ENCODE measurements at places on chromosomes 5 and 9.

DNA sequence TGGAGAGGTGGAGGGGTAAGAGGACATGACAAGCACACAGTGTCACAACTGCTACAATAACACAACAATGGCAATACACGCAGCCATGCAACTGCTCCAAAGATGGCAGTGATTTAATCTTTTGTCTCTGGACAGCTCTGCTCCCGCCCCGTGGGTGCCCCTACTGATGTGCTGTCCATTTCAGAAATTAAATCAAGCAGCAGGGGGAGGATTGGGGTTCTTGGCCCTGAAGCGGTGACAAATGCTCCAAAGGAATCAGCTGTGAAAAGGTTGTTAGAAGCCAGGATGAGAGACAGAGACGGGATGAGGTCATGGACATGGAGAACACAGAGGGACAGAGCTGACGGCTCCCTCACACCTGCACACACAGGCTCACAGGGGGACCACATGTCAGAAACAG lies 22.6 kb downstream of the CNTFR start:
- DNase-seq: no peak

DNA sequence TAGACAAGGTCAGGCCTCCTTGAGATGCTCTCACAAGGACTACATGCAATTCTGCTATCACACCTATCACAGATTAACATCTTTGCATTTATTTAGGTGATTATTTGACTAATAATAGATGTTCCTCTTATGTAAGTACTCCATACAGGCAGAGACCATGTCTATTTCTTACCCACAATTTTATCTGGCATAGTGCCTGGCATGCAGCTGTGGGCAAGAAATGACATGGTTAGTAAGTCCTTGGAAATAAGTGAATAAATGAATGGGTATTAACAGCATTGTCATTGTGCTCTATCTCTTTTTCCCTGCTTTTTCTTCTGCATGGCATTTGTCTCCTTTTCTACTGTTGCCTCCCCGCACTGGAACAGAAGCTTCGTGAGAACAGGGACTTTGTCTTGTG lies 49.4 kb downstream of the SLC22A5 start:
- DNase-seq: no peak

- no peak for DNase-seq
Measured at GRCh38 chr5:145158730-145159129, 676.4 kb downstream of the PRELID2 start.

DNA sequence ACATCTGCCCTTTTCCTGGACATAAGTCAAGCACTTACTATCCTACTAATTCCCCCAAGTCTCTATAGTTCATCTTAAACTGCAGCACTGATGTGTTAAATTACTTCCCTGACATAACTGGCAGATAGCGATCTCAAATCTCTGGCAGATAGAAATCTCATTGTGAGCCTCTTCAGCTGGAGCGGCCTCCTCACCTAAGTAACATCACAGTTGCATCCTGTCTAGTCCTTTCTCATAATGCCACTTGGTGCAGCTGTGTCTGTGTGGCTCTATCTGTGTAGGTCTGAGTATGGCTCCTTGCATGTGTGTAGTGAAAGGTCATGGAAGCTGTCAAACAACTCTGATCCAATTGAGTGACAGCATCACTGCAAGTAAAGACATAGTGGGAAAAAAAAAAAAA lies 53.6 kb upstream of the FST start:
- no peak for DNase-seq

GRCh38 chr5:65061974-65062353 lies 293.2 kb downstream of the CWC27 start:
- no peak for DNase-seq

DNA sequence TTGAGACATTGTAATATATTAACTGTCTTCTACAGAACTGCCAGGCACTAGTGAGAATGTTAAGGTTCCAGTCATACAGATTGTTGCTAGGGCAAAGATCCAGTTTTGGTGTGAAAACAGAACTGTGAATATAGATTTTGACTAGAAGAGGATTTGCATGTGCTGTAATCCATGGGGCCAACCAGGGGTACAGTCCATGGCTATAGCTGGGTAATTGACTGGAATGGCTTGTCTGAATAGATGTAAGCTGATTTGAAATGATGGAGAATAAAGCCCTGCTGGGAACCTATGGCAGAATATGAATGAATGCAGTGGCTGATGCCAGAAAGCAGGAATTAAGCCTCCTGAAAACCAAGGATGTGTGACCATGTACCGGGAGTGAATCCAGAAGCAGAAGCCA lies 748.5 kb upstream of the CDH10 start:
- DNase-seq: no peak

- DNase-seq: no peak
Measured at GRCh38 chr5:93636837-93637236, 53.8 kb downstream of the NR2F1 start.

- DNase-seq: no peak
Measured at GRCh38 chr9:76738402-76738801, 25.8 kb upstream of the PCA3 start.

- DNase-seq: no peak
Measured at GRCh38 chr9:29691758-29692407, 2118.6 kb upstream of the C9orf72 start.

Data from kidney epithelial cell (primary cell).